ENCODE measurements at places on chromosomes 11 and 22.
A peak's percentile ranks its signal among the peaks of the same experiment; 100 is the strongest.

DNA sequence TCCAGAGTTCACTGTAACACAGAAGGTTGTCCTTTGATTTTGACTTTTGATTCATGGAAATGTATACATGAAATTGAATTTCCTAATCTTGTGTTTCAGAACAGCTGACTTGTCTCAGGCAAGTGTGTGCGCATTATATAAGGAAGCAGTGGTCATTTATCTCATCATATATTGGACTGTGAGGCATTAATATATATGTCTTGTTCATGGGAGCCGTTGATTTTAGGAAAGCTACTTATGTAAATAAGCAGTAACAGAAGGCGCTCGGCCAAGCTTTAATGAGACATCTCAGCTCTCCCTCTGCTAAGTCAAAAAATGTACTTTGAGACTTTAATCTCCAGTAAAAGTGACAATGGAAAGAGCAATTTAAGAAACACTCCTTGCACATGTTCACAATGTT, 100.5 kb downstream of the PDHX start:
- no peak for DNase-seq

DNA sequence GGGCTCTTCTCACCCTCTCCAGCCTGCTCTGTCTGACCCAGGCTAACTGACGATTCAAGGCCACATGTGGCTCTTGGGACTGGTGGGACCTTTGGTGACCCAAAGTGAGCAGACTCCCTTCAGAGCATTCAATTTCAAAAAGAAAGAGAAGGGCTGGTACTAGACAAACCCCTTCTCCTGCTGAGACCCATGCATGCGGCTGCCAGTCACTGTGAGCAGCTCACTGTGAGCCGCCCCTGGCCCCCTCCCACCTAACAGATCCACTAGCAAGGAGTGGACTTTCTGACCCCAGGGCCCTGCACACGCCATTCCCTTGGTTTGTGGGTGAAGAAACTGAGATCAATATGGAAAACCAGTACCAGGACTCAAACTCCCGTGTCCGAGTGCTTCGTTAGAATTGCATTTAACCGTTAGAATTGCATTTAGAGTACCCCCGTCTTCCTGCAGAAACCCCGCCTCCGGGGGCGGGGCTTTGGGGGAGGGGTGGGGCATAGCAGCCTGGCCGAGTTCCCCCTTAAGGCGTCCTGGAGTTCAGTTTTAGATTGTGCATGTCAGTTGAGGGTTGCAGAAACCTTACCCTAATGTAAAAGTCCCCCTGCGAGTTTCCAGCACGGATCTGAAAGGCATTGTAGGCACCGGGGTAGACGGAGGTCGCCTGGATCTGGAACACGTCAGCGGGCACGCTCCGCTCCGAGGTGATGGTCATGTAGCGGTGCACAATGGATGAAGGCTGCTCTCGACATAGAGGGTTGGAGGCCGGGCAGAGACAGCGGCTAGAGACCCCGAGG, 5.1 kb downstream of the EFEMP2 start:
- no peak for DNase-seq

- no peak for DNase-seq
Measured at GRCh38 chr11:80473562-80473961, 1032.7 kb upstream of the TENM4 start.

DNA sequence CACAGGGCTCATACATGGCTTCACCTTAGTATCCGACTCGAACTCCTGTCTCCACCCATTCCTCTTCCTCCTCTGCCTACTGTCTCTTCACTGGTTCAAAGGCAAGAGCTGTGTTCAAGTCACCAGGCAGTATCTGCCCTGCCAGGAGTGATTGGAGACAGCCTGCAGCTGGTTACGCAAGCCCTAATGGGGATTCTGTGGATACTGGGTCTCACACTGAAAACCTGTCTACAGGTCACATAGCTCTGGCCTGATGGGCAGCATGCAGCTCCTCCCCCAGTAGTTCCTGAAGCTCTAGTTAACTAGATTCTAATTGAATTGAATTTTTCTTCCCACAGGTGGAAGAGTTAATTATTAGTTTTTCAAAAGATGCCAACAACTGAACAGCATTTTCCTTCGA, 332.2 kb downstream of the TMEM135 start:
- no peak for DNase-seq

- DNase-seq: no peak
Measured at GRCh38 chr11:60951606-60951903, 421 bp downstream of the SLC15A3 start.

DNA sequence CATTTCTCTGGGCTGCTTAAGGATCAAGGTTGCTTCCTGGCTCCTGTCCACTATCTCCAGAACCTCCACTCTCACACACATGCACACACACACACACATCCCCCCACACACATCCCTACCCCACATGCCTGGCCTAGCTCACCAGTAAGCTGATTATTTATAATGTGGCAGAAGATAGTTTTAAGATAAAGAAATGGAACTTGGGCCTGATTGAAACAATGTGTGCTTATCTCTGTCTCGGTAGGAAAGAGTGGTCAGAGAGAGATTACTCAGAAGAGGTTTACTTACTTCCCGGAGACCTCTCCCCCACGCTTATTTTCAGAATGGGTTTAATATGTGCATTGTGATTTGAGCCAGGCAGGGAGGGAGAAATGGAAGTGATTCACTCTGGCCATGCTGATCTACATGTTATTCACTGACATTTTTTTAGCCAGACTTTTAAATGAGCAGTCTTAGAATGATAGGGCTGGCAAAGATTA, 422.4 kb downstream of the TENM4 start:
- no peak for DNase-seq

DNA sequence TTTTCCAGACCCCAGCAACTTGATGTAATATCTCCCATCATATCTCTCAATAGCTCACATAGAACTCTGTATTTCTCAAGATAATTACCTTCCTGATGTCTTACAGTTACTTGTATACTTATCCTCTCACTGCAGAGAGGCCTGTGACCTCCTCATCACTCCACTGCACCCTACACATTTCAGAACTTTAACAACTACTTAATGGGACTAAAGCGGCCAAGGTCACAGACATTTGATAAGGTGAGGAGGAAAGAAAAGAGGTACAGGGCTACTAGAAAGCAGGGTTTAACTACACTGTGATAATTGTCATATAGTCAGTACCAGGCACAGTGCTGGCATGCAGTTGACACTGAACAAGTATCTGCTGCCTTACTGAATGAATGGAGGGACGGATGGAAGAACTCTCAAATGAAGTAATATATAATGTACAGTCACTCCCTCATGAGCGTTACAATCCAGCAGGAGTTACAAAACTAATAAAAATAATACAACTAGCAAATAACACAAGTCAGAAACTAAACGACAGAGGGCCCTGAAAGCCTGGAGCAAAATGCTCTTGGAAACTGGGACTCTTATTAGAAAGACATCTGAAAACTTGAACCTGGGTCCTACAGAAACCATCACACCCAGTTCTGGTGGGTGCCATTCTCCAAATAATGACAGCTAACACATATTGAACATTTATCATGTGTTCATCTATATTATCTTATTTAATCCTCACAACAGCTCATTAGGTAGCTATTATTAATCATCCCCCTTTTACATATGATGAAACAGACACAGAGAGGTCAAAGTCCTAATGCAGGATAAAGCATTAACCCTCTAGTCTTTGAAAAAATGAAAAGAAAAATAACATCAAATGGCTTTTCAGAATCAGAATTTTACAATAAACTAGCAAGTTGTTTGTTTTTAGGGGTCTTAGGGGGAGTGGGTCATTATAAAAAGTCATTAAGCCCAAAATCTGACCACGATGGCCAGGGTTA, 14.3 kb downstream of the PI4KA start:
- no peak for DNase-seq

- DNase-seq: no peak
Measured at GRCh38 chr22:41023299-41023623, 69.1 kb upstream of the EP300 start.

- peak; percentile 21 for DNase-seq
Measured at GRCh38 chr11:75204685-75205563, 35.6 kb upstream of the TPBGL start.

DNA sequence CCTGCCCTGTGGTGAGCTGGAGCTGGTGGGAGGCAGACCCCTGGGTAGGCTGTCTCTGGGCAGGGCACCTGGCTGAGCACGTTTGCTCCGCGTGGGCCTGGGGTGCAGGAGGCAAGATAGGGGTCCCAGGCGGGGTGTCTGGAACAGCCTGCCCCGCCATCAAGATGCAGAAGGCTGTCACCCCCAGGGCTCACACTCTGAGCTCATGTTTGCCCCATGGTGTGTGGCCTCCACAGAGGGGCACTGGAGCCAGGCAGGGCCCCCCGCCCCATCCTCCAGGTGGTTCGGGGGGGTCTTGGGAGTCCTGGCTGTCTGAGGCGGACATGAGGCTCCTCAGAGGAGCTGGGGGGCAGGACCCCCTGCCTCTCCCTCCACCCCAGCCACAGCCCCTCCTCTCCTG, 28.9 kb upstream of the CARS1 start:
- no peak for DNase-seq

GRCh38 chr11:94938095-94939055, 35.0 kb downstream of the CWC15 start:
- DNase-seq: peak; percentile 86

- DNase-seq: no peak
Measured at GRCh38 chr11:64482588-64482987, 108.4 kb upstream of the SLC22A12 start.

GRCh38 chr22:41818011-41818410, 14.9 kb upstream of the SREBF2 start:
- no peak for DNase-seq

DNA sequence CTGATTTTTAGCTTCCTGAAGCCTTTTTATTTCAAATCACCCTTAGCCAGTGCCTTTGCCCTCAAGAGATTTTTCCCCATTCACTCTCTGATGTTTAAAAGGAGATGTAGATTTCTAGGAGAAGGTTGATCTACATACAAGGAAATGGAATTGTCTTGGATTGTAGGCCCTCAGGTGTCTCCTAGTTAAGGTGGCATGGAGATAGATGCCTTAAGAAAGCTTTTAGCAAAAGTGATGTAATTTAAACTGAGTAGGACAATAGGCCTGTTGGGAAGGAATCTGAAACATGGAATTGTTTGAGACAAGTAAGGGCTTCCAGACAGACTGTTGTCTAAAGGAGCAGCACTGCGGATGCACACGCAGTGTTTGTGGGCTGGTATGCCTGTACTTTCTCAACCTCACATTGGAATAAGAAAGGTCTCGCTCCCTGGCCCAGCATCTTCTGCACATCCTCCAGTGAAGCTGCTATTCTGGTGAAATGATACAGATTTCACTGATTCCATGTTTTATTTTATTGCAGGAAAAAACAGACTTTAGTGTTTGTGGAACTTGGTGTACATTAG, 69.8 kb upstream of the SLC25A18 start:
- DNase-seq: no peak

GRCh38 chr22:29623553-29624169, 20.2 kb downstream of the NF2 start:
- no peak for DNase-seq

DNA sequence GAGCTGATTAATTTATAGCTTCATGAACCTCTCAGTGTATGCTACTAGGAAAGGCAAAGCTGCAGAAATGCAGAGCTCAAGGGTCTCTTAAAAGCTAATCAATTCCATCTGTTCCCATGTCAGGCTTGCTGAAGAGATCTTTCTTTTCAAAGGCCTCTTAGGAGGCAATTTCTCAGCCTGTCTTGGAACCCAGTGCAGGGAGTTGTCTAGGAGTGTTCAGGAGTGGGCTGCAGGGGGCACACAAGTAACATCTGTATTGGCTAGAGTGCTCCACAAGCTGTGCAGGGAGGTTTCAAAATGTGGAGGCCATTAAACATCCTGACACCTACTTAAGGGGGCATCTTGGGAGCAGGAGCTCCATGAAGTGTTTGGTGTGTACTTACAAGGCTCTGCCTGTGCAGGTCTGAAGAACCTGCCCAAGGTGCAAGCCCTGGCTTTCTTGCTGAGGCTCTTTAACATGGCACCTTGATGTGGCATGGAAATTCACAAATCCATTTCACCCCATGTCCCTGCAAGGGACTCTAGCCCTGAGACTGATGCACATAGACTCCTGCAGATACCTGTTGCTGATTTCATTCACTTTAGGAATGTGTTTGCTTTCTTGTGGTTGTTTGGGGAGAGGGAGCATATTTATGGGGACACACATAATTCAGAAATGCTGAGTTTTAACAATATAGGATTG, 134.7 kb downstream of the ME3 start:
- DNase-seq: no peak

DNA sequence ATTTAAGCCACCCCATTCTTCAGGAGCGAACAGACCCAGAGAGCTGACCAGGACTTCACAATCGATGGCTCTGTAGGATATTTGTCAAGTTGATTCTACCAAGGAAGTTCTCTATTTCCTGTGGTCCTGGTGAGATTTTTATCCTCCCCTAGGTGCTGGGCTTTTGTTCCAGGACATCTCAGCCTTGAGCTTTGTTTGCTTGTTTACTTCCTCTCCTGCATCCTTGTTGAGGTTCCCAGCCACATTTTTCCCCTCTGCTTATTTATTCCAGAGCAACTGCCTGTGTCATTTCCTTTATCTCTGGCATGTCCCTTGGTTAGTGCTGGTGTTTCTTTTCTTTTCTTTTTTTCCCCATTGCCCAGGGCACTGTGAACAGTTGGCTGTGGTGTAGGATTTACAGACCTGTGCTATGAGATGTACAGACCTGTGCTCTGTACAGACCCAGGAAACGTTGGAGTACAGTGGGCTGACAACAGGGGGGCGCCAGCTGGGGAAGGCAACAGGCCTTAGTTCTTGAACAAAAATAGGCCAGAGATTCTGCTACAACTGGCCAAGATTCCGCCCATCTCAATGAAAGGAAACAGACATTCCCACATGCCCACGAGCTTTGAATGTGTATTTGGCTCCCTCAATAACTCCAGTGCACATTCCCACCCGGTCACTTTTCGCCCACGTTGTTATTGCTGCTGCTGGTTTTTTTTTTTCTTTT, 235.9 kb upstream of the DDI1 start:
- DNase-seq: no peak

GRCh38 chr22:18994701-18995326, 58.7 kb upstream of the PRODH start:
- DNase-seq: no peak

GRCh38 chr11:111297696-111298095, 650 bp upstream of the POU2AF3 start:
- no peak for DNase-seq

DNA sequence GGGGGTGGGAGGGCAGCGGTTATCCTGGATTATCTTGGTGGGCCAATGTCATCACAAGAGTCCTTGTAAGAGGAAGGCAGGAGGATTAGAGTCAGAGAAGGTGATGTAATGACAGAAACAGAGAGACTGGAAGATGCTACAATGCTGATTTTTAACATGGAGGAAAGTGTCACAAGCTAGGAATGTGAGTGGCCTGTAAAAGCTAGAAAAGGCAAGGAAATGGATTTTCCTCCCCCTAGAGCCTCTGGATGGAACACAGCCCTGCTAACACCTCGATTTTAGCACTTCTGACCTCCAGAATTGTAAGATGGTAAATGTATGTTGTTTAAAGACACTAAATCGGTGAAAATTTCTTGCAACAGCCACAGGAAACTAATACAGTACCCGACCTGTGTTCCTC, 109.3 kb downstream of the MN1 start:
- DNase-seq: peak; percentile 27

- no peak for DNase-seq
Measured at GRCh38 chr11:45368697-45369096, 82.6 kb upstream of the SYT13 start.
